Cortex of kidney (tissue), 1 donor: ENCODE measurements at places on chromosomes 4 and X.

- no peak for DNase-seq
Measured at GRCh38 chr4:39170301-39170700, 12.0 kb upstream of the WDR19 start.

DNA sequence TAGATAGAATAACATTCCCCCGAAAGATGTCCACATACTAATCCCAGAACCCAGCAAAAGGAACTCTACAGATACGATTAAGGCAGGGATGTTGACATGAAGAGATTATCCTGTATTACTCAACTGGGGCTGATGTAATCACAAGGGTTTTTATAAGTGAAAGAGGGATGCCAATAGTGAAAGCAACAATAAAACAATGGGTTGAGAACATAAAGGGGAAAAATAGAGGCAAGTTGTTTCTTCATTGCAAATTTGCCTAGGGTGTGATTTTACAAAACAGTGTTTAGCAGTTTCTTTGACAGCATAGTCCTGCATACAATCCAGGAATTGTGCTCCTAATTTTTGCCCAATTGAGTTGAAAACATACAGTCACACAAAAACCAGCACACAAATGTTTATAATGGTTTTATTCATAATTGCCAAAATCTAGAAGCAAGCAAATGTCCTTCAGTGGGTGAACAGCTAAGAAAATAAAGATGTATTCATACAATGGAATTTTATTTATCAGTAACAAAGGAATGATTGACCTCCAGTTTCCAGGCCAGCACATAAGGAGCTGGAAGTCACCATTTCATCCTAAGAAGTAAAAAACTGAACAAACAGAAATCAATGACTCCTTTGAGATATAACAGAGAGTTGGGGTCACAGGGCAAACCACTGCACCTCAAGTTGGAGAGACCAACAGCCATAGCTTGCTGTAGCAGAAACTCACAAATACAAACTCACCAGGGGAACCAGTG lies 107.2 kb downstream of the CENPC start:
- DNase-seq, result no peak

DNA sequence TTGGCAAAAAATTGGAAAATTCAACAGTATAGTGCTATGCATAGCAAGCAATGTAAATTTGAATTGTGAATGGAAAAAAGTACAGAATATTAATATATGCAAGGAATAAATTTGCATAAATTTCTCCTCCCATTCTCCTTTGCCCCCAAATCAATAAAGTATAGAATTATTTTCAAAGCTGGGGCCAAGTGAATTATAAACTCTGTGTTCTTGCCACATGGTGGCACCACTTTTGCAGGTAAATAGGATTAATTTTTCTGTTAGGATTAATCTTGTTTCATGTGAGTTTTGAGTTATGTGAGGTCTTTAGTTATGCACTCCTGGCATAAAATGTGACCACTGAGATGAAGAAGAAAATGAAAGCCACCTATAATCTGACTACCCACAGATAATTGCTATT lies 19.9 kb downstream of the COPS4 start:
- DNase-seq, result no peak

GRCh38 chr4:3067473-3068001 lies 6.8 kb downstream of the HTT-AS start:
- no peak for DNase-seq

DNA sequence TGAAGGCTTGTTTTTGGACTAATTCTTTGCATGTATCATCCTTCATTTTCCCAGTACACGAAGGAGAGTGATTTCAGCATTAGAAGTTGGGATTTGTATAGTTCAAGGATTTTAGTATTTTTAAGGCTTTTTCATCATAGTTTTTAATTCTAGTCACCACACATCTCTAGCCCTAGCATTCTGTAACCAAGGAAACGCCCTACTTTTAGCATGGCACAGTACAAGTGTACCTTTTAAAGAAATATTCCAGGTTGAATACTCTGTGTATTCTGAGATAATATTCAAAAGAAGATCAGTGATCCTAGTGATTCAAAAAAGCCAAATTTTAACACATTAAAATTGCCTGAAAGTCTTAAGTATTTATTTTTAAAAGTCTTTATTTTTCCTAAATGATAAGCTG lies 150.5 kb downstream of the RAP1GDS1 start:
- no peak for DNase-seq

DNA sequence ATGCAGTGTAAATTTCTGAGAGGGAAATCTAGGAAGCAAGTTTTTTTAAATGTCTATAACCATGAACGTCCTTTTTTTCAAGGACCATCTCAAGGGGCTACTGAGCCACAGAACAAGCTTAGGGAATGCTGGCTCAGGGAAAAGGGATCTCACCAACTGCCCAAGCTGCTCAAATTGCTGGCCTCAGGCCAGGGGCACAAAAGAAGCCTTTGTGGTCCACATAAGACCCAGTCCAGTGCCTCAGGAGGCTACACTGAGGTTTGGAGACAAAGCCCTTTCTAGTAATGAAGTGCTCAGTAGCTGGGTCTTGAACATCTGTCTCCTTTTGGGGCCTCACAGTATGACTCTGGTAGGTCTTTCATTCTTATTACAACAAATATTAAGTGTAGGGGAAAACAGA lies 305.5 kb downstream of the RAB28 start:
- no peak for DNase-seq

DNA sequence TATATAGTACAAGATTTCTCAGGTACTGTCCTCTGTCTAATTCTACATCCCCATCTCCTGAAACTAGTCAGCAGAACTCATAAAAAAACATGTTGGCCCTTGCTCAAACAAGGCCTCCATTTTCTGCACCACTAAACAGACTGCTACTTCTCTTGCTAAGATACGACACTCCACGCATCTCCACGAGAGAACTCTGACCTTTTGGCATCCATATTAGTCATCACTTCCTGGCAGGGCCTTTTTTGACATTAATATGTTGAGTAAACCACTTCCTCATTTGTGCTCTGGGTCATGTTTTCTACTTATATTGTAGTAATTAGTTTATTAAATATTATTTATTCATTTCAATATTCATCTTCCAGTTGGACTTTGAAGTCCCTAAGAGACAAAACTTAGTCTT lies 65.6 kb downstream of the DCAF8L1 start:
- no peak for DNase-seq

- no peak for DNase-seq
Measured at GRCh38 chr4:27921231-27921630, 1060.6 kb downstream of the STIM2 start.

GRCh38 chrX:71828086-71828485 lies 64.9 kb downstream of the CXorf49B start:
- no peak for DNase-seq

- DNase-seq, result no peak
Measured at GRCh38 chr4:47662975-47663374, 174.9 kb downstream of the CORIN start.

DNA sequence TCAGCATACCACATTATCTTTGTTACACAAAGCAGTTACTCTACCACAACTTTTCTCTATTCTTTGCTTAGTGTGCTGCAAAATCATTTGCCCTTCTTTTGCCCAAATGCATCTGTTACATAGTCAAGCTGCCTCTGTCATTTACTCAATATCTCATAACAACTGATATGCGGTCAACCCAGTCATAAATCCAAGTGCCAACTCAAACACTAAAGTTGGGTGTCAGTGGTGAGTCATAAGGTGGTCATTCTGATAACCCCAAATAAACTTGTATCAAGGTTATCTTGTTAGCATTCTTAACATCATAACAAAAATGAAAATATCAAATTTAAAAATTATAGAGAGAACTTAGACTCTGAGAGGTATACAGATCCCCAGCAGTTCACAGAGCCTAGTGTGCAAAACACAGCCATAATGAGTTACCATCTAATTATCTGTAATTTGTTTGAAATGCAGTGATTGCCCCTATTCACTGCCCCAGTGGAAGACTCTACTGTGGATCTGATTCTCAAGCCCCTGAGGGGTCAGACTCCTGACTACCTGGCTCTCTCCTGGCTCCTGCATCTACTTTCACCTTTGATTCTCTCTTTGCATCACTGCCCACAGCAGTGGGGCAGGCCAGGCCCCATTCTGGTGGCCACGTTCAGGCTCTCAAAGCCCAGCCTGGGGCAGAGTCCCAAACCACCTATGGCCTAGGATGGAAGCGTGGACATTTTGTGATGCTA lies 29.2 kb downstream of the TBC1D9 start:
- DNase-seq, result no peak

DNA sequence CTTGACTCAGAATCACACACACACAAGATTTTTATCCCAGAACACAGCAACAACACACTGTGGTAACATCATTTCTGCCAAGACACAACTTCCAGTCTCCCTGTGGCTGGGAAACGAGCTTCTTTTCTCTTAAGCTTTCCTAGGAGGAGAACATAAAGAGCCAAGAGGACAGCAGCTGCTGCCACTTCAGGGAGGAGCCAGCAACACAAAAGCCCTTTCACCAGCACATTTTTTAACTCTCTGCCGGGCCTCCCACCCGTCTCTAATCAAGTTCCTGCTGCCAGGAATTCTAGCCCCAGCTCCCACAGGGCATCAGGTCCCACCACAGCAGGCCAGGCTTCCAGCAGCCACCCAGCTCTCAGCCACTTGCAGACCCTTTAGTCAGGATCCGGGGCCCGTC lies 22.4 kb downstream of the FAT1 start:
- DNase-seq, result no peak

- no peak for DNase-seq
Measured at GRCh38 chrX:7184816-7185215, 36.9 kb upstream of the PUDP start.

DNA sequence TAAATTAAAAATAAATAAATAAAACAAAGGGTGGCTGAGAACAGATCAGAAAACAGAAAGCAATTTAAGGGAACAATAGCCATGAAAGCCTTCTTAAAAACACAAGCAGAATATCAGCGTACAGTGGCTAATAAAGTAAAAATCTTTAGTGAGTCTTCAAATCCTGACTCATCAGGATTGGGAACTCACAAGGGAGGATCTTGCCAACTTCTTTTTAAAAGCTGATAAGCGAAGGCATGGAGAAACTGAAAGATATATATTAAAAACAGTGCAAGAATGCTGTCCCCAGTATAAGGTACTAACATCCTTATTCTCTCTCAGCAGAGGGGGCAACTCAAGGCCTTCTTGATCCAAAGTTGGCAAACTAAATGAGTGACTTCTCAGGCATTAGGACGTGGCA lies 180.1 kb downstream of the DHX15 start:
- DNase-seq, result no peak

GRCh38 chrX:77949840-77950239 lies 19.6 kb downstream of the PGAM4 start:
- no peak for DNase-seq

- DNase-seq, result no peak
Measured at GRCh38 chrX:3175659-3176438, 134.6 kb downstream of the ARSF start.

DNA sequence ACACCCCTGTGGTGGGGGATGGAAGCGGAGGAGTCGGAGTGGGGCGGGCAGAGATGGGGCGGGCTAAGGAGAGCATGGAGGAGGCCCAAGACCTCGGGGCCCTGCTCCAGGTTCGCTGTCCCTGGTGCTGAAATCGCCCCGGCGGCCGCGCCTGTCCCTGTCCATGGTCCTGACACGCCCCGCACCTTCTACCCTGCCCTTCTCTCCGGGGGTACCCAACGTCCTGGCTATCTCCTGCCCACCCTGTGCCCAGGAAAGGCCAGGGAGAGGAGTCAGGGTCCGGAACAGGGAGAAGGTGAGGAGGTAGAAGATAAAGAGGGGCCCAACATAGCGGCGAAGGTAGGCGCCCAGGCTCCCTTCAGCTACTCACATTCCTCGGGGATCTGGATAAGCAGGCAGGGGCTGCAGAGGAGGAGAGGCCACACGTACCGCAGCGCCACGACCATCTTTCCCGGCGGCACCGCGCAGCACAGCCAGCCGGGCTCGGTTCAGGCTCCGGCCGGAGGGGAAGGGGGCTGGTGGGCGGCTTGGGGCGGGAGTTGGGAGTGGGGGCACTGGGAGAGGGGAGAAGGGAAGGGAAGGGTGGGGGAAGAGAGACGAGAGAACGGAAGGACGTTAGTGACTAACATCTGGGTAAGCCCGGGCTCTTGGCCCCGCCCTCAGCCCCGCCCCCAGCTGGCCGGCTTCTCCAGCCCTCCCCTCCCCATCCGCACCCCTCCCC lies 10.4 kb downstream of the L1CAM start:
- no peak for DNase-seq

DNA sequence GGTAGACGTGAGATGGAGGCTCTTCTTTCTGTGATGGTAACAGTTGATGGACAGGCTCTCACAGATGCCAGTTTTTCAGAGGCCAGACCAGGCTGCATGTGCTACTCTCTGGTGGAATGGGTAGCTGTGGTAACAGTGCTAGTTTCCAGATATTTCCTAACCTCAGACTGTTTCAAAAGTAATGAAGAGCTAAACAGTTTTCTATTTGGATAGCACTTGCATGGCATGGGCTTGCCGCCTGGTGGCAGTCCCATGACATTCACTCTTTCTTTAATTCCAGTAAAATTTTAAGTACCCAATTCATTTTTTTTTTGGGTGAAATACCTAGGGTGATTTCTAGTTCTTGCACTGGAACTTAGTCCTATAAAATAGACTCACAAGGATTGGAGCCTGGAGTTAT lies 220.2 kb upstream of the MAD2L1 start:
- DNase-seq, result no peak

GRCh38 chr4:46793036-46793435 lies 116.0 kb downstream of the COX7B2 start:
- no peak for DNase-seq

GRCh38 chr4:24772952-24773351 lies 22.4 kb upstream of the SOD3 start:
- no peak for DNase-seq

GRCh38 chr4:8185295-8185694 lies 13.8 kb upstream of the SH3TC1 start:
- no peak for DNase-seq

- DNase-seq, result no peak
Measured at GRCh38 chrX:38103857-38104812, 97.8 kb downstream of the SYTL5 start.

GRCh38 chr4:107115185-107115847 lies 79.2 kb upstream of the DKK2 start:
- no peak for DNase-seq

- DNase-seq, result no peak
Measured at GRCh38 chr4:154472858-154473257, 18.7 kb downstream of the DCHS2 start.

- no peak for DNase-seq
Measured at GRCh38 chr4:114192854-114193253, 213.4 kb upstream of the ARSJ start.

DNA sequence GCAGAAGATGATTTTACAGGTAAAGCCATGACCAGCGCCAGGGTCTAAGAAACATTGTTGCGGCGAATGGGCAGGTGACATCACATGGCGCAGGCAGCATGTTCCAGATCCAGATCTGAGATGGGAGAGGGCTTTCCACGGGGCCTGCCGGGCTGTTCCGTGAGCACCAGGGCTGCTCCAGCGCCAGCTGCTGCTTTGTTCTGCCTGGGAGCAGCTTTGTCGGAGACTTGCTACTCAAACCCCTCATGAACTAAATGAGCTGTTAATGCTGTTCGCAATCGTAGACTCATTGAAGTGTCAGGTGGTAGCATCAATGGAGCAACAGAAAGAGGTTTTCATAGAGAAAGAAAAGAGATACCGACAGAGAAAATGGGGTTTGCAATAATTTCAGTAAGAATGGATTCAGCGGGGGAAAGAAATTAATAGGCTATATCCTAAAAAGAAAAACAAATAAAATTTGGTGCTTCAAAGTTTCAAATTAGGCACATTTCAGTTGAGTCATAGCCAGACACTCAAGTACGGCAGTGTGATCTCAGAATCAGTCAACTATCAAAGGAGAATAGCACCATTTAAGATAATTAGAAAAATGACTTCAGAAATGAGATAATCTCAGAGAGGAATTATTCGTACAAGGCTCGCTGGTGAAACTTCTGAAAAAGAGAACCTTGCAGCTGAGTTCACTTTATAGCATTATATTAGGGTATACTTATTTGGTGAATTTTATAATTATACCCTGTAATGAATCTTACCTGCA lies 23.9 kb downstream of the SORBS2 start:
- no peak for DNase-seq

- no peak for DNase-seq
Measured at GRCh38 chrX:27555514-27555913, 34.6 kb upstream of the DCAF8L2 start.
